ENCODE measurements at places on chromosomes 2 and 18. TPM values are rescaled to one million over a fixed set of nuclear protein-coding genes. Genes with fewer than 3 reads are reported as not detected.

DNA sequence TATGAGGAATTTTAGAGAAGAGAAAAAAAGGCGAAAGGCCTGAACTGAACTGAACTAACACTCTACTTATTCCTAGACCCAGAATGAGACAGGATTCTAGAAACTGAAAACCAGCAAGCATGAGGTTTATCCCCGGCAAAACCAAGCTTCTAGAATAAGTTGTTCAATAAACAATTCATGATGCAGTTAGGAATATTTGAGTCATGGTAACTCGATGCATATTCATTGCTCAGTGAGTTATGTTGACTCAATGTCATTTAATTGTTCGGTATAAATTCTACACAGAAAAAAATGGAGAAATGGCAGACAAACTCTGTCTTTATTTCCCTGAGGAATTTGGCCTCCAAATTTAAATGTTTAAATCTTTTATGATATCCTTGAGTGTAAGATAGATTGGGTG, 321.5 kb downstream of the SATB2 start:
- no peak overlapping the region for H3K27ac ChIP-seq
- no peak for DNase-seq
- no peak overlapping the region for H3K4me3 ChIP-seq
- no peaks in the 10 kb centered on the region for H3K36me3 ChIP-seq
- no peaks in the 10 kb centered on the region for H3K4me1 ChIP-seq
- H3K27me3 ChIP-seq, result no peaks in the 10 kb centered on the region

DNA sequence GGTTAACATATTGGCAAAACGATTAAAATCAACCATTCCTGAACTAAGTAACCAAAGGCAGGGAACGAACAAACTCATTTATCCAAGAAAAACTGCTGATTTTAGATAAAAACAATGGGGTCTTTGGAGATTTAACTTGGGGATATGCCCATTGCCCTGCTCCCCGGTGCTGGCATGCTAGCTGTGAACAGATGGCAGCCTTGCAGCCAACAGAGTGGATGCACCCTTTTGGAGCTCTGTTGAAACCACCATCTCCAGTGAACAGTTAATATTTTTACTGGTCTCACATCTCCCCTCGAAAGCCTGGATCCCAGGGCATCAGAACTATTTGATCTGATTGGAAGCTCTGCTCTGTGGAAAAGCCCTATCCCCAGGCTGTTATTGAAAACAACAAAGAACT, 303.1 kb downstream of the TGIF1 start:
- DNase-seq, result no peak
- H3K36me3 ChIP-seq, result no peaks in the 10 kb centered on the region
- no peaks in the 10 kb centered on the region for H3K27me3 ChIP-seq

- H3K36me3 ChIP-seq, result no peaks in the 10 kb centered on the region
- H3K27ac ChIP-seq, result no peak overlapping the region
- DNase-seq, result no peak
- no peaks in the 10 kb centered on the region for H3K4me1 ChIP-seq
- H3K4me3 ChIP-seq, result no peak overlapping the region
These were observed 100.1 kb upstream of the ARL4C start for GRCh38 chr2:234596696-234597575.

- H3K4me3 ChIP-seq, result peak overlapping the region; percentile 46
- peak; percentile 72 for DNase-seq
- peaks cover 55% of the 10 kb centered on the region for H3K4me1 ChIP-seq
- H3K27ac ChIP-seq, result no peak overlapping the region
- H3K27me3 ChIP-seq, result peaks cover 79% of the 10 kb centered on the region
These were observed 10.8 kb downstream of the SIX3 start for GRCh38 chr2:44952143-44952805.

- H3K36me3 ChIP-seq, result no peaks in the 10 kb centered on the region
- no peak overlapping the region for H3K27ac ChIP-seq
- no peak for DNase-seq
- H3K27me3 ChIP-seq, result no peaks in the 10 kb centered on the region
These were observed 154.7 kb upstream of the DOK6 start for GRCh38 chr18:69246027-69246426.

- H3K4me1 ChIP-seq, result no peaks in the 10 kb centered on the region
- H3K27ac ChIP-seq, result no peak overlapping the region
- H3K36me3 ChIP-seq, result no peaks in the 10 kb centered on the region
- no peak overlapping the region for H3K4me3 ChIP-seq
These were observed 171.5 kb downstream of the CELF4 start for GRCh38 chr18:37393945-37394609.

The TRIB2 gene
- 36.3 TPM for total RNA-seq

The EML6 gene
- 47.2 TPM for total RNA-seq

The FBLN7 gene
- 1.2 TPM for total RNA-seq

The PRKAG3 gene
- total RNA-seq, result not detected

The DCDC2C gene
- total RNA-seq, result not detected
